ENCODE measurements at places on chromosomes 12 and 14.

DNA sequence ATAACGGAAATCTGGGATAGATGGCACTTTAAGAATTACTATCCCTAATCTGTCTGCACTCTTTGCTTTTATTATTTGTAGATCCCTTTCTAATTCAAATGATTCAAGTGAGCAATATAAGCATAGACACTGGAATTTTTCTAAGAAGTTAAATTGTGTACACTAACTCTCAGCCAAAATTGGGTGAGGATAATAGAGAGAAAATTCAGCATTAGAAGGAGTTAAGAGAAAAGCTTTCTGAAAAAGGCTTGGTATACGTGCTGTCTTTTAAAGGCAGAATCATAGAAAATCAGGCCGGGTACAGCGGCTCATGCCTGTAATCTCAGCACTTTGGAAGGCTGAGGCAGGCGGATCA lies 57.1 kb upstream of the CRACR2A start:
- no peak for DNase-seq

DNA sequence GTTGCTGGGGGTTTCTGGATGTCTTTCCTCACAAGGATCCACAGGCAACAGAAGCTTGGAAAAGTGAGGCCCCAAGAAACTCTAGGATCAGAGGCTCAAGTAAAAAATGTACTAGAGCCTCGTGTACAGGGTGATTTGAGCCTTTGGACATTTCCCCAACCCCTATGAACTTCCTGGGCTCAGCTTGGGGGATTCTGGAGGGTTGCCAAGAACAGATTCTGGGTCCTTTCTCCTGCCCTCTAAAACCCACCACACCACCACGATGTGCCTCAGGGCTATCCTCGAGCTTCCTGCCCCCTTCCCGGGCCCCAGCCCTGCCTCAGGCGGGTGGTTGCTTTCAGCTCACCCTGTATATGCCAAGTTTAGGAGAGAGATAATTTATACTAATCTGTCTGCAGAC lies 583 bp downstream of the FAM186B start:
- DNase-seq, result no peak

DNA sequence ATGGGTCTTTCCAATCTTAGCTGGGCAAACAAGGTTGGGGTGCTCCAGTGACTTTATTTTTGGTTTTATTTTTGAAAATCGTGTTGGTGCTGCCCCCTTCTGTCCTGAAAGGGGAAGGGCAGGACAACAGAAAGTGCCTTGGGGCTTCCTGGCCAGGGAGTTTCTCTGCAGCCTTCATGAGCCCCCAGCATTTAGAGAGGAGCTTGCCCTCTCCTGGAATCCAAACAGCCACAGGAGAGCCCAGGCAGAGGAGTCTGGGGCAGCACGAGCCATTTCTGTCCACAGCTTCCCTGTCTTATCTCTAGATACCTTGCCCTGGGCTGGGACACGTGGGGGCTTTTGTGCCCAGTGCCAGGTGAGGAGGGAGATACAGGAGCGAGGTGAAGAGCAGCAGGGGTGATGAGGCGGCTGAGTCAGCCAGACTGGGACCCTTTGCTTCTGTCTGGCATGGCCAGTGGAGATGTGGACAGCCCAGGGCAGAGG lies 4.4 kb upstream of the C1RL start:
- peak; percentile 68 for DNase-seq

DNA sequence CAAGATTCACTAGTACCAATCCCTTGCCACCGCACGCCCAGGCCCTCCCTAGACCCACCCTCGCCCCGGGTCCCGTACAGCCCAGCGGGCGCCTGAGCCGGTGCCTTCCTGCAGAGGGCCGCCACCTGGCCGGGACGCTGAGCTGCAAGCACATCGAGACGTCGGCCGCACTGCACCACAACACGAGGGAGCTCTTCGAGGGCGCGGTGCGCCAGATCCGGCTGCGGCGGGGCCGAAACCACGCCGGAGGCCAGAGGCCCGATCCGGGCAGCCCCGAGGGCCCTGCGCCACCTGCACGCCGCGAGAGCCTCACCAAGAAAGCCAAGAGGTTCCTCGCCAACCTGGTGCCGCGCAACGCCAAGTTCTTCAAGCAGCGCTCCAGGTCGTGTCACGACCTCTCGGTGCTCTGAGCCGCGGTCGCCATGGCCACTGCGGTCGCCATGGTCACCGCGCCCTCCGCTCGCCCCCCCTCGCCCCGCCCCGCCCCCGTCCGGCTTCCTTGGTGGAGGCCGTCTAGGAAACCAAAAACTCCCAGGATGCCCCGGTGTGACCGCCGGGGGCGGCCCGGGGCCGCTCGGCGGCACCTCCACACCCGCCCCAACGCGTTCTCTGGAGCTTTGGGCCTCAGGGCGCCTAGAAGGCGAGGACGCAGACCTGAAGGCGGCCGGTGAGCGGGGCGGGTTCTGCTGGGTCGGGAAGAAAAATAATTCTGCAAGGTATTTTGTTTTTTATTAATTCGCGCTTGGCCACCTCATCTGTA lies 3.7 kb downstream of the REM2 start:
- peak; percentile 83 for DNase-seq

GRCh38 chr14:25800841-25801240 lies 750.9 kb upstream of the STXBP6 start:
- no peak for DNase-seq

DNA sequence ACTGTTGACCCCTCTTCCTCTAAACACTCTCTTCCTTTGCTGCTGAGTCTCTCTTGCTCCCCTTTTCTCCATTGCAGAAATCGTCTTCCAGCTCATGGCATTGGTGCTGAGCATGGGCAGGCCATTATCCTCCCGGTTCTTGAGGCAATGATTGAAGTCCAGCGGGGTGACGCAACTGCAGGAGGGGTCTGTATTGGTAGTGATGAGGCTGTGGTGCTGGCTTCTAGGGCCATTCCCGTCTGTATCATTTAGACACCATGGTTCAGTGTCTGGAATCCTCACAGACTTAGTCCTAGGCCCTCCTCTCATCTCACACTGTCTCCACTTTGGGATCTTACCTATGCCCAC lies 720 bp upstream of the SLC22A17 start:
- DNase-seq, result no peak

DNA sequence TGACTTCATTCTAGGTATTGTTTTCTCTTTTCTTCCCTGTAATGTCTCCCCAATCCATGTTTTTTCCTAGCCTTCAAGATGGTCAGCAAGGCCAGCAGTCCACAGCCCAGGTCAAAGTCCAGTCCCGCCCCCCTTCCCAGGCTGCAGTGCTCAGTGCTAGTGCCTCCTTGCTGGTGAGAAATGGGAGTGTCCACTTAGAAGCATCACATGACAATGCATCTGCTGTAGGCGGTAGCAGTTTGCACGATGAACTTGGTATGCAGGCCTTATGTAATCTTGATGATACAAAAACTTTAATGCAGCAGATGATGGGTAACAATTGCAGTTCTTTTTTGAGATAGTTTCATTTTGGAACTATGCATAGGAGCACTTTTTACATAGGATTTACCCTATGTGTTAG lies 88.4 kb downstream of the PCNX1 start:
- peak; percentile 36 for DNase-seq

GRCh38 chr14:22549324-22549962 lies 39.6 kb downstream of the DAD1 start:
- no peak for DNase-seq

DNA sequence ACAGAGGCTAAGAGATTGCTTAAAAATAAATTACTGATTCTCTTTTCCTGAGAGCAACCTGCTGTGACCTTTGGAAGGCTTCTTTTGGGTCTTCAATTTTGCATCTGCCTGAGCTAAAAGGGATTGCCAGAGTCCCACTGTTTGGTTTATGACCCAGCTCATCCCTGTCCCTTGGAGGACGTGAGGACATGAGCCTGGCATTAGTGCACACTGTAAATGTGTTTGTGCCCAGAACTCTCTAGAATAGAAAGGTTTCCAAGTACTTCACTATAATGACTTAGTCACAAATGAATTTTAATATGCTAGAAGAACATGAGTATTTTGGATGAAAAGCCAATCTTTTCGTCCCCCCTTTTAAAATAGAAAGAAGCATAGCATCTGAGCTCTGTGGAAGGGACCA lies 47.1 kb upstream of the CDKN3 start:
- DNase-seq, result no peak

GRCh38 chr12:104825408-104825807 lies 132.7 kb downstream of the SLC41A2 start:
- DNase-seq, result no peak

- no peak for DNase-seq
Measured at GRCh38 chr12:104226672-104227071, 11.1 kb downstream of the TXNRD1 start.

GRCh38 chr14:54579621-54580020 lies 12.7 kb downstream of the SAMD4A start:
- no peak for DNase-seq

GRCh38 chr14:61215222-61216020 lies 65.7 kb downstream of the TMEM30B start:
- DNase-seq, result no peak

GRCh38 chr14:79749065-79749464 lies 462.2 kb downstream of the DIO2 start:
- DNase-seq, result no peak

DNA sequence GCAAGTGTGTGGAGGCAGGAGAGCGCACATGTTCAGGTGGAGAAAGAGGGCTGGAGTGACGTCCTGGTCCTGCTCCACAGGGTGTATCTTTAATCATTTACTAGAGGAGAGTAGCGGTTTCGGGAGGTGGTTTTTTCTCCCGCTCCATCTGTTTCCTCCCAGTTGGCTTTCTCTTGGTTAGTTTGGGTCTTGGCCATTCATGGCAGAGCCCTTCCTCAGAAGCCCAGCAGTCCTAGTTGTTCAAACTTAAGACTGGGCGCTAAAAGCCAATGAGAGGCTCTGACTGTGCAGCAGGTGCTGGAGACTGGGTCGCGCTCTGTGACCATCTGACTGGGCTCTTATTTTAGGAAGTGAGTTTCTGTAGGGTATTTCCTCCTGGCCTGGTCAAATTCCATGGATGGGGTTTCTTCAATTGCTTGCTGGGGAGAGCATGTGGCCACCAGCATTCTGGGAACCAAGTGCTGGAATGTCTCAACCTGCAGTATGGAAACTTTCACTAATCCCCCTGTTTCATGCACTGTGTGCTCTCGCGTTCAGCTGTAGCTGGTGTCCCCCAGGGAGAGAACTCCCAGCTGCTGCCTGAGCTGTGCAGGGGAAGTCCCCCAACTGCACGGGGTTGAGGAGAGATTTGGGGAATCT lies 27.4 kb upstream of the TSPAN9 start:
- DNase-seq, result no peak

DNA sequence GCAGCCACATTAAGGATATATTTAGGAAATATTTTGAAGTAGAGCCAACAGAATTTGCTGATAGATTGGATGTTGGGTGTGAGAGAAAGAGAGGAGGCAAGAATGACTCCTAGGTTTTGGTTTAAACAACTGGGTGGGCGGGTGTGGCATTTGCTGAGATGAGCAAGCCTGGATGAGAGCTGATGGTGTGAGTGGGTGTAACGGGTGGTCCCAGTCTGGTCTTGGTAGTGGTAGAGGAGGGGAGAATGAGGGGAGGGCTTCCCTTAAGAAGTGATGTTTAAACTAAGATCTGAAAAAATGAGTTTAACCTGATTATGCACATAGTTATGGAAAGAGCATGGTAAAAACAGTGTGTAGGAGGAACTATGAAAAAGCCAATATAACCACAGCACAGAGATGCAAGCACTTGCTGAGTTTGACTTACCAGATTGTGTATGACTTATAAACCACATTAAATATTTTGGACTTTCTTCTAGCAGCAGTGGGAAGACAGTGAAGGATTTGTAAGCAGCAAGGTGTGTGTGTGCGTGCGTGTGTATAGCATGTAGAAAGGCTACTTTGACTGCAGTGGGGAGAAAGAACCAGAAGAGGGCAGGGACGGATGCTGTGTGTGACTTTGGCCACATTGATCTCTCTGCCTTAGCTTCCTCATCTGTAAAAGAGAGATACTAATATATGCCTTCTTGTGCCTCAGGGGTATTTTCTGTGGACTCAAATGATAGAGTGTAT lies 139.7 kb downstream of the PRIMA1 start:
- DNase-seq, result peak; percentile 57

DNA sequence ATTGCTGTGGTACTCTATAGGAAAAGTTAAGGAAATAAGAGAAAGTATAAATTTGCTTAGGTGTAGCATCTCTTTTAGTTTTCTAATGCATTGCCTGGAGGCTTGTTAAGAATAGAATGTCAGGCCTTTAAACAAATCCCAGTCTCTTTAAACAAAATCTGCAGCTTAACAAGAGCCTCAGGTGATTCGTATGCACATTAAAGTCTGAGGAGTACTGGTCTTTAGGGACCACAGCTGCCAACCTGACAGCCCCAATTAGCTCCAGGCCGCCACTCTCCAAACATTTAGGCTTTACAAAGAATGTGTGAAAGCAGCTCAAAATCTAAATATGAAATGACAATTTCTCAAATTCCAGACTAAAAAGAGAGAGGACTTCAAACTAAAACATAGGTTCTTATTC lies 35.7 kb downstream of the PAWR start:
- no peak for DNase-seq

DNA sequence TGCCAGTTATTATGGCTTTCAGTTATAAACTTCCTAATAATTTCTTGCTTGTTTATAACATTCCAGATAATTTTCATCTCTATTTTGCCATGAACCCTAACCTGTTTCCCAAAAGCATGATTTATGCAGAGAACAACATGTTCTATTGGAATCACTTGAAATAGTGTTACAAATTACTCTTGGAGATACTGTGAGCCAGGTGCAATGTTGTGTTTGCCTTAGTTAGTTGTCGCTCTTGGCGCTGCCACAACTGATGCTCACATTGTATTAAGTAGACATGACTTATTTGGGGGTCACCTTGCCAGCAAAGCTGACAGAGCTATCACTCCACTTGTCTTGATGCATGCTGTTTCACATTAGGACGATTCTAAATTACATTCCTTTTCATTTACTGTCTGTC lies 49.4 kb downstream of the TSPAN8 start:
- no peak for DNase-seq

DNA sequence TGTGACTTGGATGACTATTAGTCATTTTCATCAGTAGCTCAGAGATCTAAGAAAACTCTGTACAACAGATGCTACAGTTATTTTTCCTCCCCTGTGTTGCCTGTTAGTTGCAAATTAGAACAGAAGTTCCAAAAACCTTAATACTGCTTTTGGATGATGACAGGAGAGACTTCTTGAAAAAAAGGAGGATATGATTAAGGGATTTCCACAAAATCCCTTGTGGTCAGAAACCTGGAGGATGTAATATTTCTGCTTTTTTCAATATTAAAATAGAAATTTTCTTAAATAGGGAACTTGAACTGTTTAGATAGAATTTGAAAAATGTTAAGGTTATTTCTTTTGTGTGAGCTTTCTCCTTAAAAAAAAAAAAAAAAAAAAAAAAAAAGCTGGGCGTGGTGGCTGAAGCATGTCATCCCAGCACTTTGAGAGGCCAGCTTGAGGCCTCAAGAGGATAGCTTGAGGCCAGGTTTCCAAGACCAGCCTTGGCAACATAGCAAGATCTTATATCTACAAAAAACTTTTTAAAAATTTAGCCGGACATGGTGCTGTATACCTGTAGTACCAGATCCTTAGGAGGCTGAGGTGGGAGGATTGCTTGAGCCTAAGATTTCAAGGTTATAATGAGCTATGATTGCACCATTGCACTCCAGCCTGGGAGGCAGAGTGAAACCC lies 14.1 kb downstream of the CMAS start:
- no peak for DNase-seq

DNA sequence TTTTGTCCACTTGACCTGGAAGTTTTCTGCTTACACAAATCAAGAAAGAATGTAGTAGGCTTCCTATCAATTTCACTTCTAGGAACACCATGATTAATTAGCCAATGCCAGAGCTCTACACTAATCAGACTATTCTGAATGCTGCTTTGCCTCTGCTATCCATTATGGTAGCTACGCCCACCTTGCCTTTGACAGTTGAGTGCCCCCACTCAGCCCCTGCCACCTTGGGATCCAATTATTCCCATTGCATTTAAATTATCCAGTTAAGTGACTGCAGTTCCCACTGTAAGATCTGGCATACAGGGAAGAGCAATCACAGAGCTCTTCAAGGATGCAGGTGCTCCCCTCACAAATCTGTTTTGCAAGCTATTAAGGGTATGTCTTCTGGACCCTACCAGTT lies 47.5 kb downstream of the FIGNL2 start:
- DNase-seq, result no peak

Measured in iPS-NIHi11 (cell line).